ENCODE measurements at places on chromosomes 5 and 9.

DNA sequence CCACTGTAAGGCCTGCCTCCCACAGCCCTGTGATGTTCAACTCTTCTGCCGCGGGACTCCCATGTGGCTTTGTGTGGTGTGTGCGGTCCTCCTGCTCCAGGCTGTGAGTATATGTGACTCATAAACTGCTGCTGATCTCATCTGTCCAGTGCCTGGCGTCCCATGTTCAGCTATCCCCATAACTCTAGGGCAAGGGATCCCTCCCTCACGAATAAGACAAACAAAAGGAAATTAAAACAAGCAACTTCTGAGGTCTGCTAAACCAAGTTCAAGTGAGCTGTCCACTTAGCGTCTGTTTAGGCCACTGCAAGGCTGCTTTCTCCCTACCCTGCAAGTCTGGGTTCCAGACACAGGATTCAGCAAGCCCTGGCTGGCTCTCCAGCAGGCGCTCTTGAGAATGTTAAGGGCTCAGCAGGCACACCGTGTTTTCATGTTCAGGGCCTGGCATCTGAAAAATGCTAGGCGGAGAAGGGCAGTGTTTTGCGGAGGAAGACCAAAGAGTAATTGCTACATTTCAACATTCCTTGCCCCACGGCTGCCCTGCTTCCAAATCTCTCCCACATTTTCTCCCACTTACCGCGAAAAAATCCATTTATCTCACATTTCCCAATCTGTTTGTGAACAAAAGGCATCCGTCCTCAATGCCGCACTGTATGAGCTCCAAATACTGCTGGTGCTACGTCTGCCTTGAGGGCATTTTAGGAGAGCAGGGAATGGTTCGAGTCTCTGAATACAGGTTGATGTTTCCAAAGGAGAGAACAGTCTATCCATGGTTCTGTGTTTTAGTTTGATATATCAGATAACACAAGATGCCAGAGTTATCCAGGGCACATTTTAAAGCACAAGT, 280.2 kb downstream of the SEMA5A start:
- no peak for DNase-seq

GRCh38 chr5:133456933-133457402, 155.4 kb downstream of the FSTL4 start:
- DNase-seq = no peak

- no peak for DNase-seq
These were observed 201.7 kb upstream of the OTULINL start for GRCh38 chr5:14379739-14380497.

DNA sequence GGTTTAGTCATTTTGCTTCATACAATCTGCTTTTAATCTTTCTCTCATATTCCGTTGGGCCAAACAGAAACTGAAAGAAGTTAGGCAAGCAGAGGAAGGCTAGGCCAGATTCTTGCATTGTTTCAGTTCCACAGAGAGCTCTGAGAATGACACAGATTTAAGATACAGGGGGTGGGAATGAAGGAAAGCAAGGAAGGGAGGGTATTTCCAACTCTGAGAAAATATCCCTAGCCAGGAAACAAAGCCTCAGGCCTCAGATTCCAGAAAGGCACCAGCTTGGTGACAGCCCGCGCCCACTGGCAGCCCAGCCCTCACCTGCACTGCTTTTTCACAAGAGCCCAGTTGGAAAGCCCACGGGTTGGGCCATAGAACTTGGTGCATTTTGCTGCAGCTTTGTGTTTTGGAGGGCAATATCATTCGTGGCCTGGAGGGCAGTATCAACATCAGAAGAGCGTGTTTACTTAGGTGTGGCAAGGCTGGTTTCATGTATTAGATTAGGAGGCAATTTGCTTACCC, 63.5 kb downstream of the ENC1 start:
- no peak for DNase-seq

GRCh38 chr5:78527054-78527859, 121.3 kb downstream of the LHFPL2 start:
- DNase-seq = no peak

DNA sequence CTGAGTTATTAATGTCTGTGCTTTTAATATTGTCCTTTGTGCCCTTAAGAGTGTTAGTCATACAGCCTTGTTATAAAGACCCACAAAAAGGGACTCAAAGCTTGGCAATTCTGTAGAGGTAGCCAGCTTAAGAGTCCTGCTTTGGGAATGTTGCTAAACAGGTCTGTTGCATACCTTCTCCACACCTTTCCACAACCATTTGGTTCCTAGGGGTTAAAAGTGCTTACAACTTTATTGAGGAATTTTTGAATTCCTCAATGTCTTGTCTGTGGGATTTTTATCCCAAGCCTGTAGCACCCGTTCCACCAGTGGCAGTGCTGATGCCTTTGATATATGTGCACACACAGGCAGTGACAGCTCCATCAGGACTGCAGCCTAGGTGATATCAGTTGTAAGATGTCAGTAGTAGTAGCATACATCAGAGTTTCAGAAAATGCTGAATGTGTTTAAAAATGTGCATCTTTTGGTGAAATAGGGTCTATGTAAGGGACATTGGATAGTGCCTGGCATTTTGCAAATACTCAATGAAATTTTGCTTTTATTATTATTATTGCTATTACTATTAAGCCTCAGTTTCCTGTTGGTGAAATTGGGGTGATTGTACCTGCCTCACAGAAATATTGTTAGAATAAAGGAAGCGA, 68.5 kb downstream of the WWC1 start:
- no peak for DNase-seq

GRCh38 chr5:98839469-98840383, 66.3 kb downstream of the RGMB start:
- no peak for DNase-seq

GRCh38 chr9:122144836-122145591, 14.6 kb downstream of the NDUFA8 start:
- no peak for DNase-seq

GRCh38 chr5:136064510-136064909, 35.7 kb downstream of the TGFBI start:
- DNase-seq = no peak

DNA sequence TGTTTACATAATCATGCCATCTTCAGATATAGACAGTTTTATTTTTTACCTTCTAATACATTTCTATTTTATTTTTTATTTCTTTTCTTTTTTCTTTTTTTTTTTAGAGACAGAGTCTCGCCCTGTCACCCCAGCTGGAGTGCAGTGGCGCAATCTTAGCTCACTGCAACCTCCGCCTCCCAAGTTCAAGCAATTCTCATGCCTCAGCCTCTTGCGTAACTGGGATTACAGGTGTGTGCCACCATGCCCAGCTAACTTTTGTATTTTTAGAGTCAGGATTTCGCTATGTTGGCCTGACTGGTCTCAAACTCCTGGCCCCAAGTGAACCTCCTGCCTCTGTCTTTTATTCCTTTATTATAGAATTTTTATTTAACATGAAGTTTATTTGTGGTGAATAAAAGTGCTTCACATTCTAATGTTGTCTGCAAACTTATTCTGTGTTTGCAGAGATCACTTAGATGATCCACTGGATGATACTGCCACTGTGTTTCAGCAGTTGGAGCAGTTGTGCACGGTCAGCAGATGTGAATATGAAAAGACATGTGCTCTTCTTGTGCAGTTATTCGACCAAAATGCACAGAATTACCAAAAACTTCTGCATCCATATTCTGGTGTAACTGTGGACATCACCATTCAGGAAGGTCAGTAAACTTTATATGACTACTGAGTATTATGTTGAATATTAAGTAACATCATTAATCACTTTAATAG, 62.2 kb downstream of the RANBP17 start:
- no peak for DNase-seq

- DNase-seq = no peak
These were observed 175.7 kb upstream of the RORB start for GRCh38 chr9:74321396-74321795.

GRCh38 chr5:80346055-80346454, 26.3 kb downstream of the SPZ1 start:
- no peak for DNase-seq
